Iris pigment epithelial cell (primary cell): ENCODE measurements at places on chromosomes 1 and 21.
A peak's percentile ranks its signal among the peaks of the same experiment; 100 is the strongest.

DNA sequence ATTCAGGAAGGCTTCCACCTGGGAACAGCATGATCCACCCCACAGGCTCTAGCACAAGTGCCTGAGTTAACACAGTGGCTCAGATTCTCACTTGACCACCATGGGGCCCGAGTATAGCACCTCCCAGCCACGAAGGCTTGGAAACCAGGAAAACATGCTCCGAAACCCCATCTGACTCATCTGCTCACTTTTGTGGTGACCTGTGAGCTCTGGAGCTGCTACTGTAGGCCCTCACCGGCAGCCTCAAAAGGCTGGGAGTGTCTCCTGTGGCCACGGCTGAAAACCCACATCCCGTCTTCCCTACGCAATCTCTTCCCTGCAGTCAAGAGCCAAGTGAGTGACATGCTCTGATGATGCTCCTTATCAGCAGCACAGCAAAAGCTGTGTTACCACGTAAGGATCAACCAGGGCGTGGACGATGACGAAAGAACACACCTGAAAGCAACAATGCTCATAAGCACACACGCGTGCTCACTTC, 81.4 kb downstream of the TGFBR3 start:
- peak; percentile 93 for DNase-seq

DNA sequence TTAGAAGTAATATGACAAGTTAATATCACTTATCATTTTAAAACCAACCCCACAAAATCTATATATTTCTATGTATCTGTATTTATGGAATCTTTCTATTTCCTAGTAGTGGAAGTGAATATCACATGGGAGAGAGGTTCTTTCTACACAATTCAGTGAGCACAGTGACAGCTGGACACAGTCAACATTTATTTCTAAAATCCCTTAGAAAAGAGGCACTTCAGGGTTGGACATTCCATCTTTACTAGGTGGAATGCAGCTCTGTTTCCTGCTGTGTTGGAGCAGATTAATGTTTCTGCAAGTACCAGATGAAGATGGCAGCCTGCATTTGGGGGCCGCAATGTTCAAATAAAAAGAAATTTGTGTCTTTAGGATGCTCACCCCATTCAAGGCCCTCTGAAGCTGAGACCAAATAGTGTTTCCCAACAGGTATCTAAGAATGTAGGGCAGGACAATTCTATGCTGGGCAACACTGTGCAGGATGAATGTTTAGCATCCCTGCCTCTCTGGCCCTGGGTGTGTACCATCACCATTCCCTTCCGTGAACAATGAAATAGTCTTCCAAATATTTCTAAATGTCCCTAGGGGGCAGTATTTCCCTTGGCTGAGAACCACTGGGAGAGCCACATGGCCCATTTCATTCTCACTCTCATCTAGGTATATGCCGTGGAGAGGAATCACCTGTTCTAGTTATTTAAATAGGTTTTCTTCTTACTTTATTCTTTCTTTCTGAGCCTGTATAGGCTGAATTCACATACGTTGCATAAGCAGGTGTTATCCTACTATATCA, 394.8 kb downstream of the PRDM2 start:
- DNase-seq, result no peak

- DNase-seq, result no peak
Observed at GRCh38 chr1:24644100-24644384, 940 bp downstream of the SRRM1 start.

- no peak for DNase-seq
Observed at GRCh38 chr1:23774174-23774880, 3.9 kb upstream of the PITHD1 start.

DNA sequence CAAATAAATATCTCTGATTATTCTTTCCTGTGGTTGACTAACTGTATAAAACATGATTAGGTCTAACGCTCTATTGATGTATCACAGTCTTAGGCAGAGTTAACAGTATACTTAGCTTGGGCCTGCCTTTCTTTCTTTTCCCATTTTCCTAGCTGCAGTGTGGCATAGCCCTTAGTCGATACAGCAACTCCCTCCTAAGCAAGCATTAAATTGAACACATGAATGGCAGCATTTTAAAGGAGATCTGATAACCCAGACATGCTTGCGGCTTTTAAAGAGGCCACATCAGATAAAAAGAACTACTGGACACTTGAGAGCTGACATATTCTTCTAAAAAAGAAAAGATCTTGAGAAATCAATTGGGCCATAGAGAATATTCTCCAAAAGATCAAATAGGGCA, 312.0 kb upstream of the TMPRSS15 start:
- no peak for DNase-seq
